ENCODE measurements at places on chromosomes 7 and 10.

GRCh38 chr10:42963312-42963711, 113.6 kb upstream of the RET start:
- DNase-seq = no peak

DNA sequence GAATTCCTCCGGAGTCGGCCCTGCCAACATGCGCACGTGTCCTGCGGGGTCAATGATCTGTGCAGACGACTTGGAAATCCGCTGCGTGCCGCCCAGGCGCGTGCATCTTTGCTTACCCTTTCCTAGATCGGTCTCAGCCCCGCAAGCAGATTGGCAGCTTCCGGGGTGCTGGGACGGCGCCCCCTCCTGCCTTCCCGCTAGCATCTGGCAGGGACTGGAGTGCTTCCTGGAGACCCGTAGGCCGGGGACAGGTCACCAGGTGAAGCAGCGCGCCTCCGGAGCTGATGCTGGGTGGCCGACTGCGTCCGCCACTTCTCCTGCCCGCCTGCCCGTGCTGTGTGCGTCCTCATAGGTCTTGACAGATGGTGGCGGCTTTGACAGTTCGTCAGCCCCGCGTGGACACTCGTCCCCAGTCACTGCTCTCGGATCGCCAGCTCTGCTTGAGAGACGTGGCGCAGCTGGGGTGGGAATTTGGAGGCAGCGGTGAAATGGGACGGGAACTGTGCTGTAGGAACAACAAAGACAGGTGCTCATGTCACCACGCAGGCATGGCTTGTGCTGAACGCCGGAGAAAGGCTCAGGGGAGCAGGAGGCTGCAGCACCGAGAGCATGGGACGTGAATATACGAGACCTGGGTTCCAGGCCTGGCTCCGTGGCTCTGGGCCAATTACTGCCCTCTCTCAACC, 21.9 kb upstream of the KCNK18 start:
- DNase-seq = no peak

DNA sequence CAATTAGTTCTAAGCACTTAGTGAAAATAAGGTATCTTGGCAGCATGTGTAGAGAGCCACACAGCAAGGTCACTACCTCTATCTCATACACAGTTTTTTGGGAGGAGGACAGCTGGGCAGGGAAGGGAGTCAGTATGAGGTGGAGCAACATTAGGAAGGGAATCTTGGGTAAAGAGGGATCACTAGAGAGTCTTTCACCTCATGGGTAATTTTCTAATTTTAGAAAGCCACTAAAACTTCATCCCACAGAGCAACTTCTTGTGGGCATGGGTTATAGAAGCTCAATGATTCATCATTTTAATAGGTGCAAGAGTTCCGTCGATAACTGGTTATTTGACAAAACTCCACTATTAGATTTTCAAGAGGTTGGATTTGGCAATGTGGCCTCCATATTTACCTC, 2.5 kb downstream of the NRAP start:
- DNase-seq = no peak

GRCh38 chr10:29946953-29947700, 112.3 kb downstream of the JCAD start:
- DNase-seq = peak; percentile 62

- no peak for DNase-seq
These were observed 326.2 kb downstream of the RNLS start for GRCh38 chr10:88256886-88257285.

- no peak for DNase-seq
These were observed 12.5 kb upstream of the TNRC18 start for GRCh38 chr7:5436003-5436678.

- DNase-seq = no peak
These were observed 7.9 kb upstream of the C10orf120 start for GRCh38 chr10:122707535-122707934.
